ENCODE measurements at places on chromosomes 2 and 18.

DNA sequence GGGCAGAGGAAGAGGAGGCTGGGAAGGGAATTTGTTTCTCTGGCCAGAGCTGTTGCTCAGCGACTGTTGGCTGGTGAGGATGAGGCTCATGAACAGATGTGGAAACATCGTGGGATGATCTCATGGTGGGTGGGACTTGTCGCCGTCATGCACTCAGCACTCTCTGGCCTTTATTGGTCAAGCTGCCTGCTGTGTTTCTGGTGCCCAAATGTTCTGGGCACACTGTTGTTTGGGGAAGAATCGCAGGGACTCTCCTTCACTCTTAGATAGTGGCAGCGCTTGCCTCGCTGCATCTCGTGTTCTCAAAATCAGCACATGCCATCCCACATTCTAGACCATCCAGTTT is 145.6 kb downstream of the AGAP1 start:
- DNase-seq = peak; percentile 92

GRCh38 chr2:112692495-112692911 is 28.3 kb upstream of the NT5DC4 start:
- DNase-seq = peak; percentile 90

GRCh38 chr2:53558867-53559266 is 208.7 kb upstream of the CHAC2 start:
- no peak for DNase-seq

- no peak for DNase-seq
Observed at GRCh38 chr2:157725846-157726245, 97.2 kb upstream of the ACVR1C start.

GRCh38 chr2:20431772-20432171 is 15.1 kb upstream of the RHOB start:
- DNase-seq = no peak

- DNase-seq = no peak
Observed at GRCh38 chr2:189291460-189291859, 111.9 kb upstream of the COL5A2 start.
